SJSA1 (cell line): ENCODE measurements at places on chromosomes 2 and 18. TPM values are rescaled to one million over a fixed set of nuclear protein-coding genes. Genes with fewer than 3 reads are reported as not detected.

Gene SP140L
- total RNA-seq, result 14.3 and 36.8 TPM in 2 replicates

Gene ZNF396
- total RNA-seq, result 0.69 and 0.79 TPM in 2 replicates

Gene IL37
- total RNA-seq, result not detected in 2 replicates

Gene PLA2R1
- total RNA-seq, result 1.9 and 2.3 TPM in 2 replicates

Gene POTEJ
- total RNA-seq, result not detected in 2 replicates

Gene GPR35
- total RNA-seq, result 0.13 TPM in 1 of 2 replicates, not detected in the other

Gene MARCO
- total RNA-seq, result not detected in 2 replicates

DNA sequence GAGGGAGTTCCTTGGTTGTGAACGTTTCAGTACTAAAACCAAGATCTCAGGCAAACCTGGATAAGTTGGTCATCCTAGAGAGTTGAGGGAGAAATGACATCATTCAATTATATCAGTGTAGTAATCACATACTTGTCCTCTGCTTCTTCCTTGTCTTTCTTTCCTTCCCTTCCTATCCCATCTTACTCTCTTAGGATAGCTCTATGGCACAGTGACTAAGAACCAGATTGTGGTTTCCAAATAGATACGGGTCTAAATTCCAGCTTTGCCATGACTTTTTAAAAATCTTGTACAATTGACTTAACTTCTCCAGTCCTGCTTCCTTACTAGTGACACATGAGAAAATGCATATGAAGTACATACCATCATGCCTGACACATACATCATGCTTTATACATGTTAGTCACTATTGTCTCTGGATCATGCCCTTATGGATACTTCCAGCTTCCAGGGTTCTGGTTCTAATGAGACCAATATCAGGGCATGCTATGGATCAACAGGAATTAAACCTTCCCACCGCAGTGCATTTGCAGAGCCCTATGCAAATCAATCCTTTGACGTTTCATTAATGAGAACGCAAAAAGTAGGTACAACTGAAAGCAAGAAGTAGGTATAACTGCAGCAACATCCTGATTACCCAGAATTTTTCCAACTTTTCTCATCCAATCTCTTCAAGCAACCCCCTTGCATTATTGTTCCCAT is 168.0 kb upstream of the KLF7 start:
- peak; percentile 55 for DNase-seq

DNA sequence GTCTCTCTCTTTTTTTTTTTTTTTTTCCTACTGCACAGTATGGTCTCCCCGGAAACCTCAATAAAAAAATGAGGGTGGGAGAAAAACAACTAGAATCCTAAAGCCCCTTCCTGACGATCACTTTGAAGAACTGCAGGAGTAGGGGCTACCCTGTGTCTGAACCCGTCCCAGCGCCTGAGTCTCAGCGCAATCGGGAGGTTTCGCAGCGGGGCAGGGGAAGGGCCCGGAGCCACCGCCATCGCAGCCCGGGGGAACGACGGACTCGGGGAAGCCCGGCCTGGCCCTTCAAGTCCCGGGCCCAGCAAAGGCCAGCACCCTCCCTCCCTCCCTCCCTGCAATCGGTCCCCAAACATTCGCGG is 411 bp downstream of the NARS1 start:
- no peak for DNase-seq

DNA sequence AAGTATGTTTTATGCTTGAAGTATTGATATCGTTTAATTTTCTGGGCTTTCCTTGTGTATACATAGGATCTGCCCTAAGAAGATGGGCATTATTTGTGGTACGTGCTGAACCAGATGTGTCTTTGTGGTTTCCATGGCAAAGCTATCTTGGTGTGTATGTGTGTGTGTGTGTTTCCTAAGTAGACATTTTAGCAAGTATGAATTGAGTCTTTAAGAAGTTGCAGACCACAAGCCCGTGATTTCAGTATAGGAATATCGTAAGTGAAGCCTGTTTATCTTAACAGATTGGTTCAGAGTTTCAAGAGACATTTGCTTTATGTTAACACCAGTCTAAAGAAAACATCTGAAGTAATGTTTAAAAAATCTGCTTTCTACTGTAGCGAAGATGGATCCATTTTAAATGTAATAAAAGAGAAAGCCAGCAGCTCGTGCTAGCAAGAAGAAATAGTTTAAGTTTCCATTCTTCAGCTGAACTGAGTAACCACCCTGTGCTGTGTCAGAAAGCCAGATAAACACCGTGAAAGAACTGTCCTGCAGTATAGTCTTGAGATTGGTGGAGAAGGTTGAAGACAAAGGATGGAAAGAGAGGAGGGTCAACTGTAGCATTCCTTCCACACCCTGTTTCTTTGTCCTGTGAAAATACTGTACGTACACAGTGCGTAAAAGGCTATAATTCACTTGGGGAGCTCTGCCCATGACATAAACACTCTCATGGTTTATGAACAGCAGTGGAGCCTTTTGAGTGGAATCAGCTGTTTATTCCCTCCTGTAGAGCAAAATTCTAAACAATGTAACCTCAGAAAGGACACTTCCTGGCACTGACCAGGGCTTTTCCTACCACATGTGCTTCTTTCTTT is 91.9 kb upstream of the FOSL2 start:
- peak; percentile 89 for DNase-seq

GRCh38 chr2:105317937-105318336 is 11.6 kb downstream of the TGFBRAP1 start:
- no peak for DNase-seq

DNA sequence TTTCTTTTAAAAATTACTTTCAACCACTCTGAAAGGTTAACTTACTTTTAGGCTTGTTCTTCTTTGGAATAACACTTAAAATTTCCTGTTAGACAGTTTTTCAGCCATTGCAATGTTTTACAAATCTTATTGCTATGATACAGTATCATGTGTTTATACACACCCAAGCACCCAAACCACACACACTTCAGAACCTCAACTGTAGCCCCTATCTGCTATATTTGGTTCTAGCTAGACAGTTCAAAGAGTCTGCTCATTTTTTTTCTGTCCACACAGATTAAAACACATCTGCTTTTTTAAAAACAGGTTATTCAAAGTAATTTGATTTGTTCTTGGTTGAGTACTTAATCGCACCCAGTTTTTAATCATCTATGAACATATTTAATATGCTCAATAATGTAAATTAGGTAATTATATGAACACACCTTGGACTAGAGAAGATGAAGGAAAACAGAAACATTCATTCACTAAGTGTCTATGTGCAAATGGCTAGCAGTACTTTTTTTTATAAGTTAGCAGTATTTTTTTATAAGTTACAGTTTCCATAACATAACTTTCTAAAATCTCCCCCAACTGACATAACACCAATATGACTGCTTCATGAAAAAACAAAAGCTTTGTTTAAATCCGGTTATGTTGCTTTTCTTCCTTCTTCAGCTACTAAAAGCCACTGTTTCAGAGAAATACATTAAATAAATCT is 17.6 kb downstream of the FBXO11 start:
- no peak for DNase-seq

DNA sequence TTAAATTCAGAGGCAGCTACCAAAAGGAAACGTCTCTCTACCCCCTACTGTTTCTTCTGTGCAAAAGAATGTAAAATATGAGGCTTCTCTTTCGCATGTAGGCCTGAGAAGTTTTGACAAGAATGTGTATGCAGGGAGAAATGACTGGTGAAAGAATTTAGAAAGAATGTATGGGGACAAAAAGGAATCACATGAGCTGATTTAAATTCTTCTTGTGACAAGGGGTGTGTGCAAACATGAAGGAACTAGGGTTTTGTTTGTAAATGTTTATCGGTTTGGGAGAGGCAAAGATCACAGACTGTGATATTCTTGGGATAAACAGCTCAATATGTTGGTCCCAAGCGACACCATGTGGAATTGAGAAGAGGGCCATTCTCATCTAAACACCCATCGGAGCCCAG is 345.2 kb upstream of the VRK2 start:
- peak; percentile 69 for DNase-seq

DNA sequence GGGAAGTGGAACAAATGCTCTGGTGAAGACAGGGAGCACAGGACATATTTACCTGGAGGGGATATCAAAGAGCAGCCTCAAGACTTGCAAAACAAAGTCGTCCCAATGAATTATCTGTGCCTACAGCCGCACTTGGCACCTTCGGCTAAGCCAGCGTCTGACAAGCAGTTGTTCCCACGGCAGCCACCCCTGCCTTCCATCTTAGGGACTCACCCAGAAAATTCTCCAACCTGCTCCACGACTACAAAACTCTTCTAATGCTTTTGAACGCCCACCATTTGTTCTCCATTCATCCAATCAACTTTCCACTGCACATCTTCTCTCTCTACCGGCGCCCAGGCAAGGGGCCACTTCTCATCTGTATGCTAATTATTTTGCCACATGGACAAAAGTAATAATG is 7.0 kb downstream of the MYT1L start:
- DNase-seq, result no peak

DNA sequence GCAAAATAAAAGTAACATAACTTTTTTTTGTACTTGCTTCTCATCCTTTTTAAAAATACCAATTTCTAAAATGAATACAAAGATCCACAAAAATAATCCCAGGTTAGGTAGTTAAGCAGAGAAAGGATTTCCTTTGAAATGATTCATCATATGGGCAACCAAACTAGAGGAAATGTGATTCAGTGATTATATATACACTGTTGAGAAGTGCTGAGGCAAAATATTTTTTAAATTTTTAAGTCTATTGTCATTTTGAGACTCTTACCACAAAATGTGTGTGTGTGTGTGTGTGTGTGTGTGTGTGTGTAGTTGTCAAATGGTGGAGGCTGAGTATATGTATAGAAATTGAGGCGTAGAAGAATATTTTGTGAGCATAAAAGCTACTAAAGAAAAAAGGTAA is 1075.3 kb downstream of the LRP1B start:
- DNase-seq, result peak; percentile 54

- DNase-seq, result peak; percentile 28
Measured at GRCh38 chr2:232981767-232982360, 31.2 kb downstream of the NGEF start.

DNA sequence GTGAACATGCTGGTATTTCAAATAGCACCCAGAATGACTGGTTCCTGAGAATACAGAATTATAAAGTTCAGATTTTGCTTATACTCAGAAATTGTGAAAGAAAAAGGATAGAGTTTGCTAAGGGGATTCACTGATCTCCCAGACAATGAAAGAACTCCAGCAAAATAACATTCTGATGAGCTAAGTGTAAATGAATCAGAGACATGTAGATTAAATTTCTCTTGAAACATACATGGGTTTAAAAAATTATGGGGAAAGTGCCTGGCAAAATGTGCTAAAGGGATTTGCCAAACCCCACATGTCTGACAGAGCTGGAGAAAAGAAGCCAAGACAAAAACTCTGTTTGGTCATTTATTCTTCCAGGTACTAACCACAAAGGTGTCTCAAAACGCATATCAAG is 116.3 kb downstream of the FTCDNL1 start:
- DNase-seq, result no peak

GRCh38 chr2:85355521-85355920 is 952 bp downstream of the ELMOD3 start:
- DNase-seq, result no peak

- peak; percentile 80 for DNase-seq
Measured at GRCh38 chr2:8576525-8577167, 105.2 kb upstream of the ID2 start.
